ENCODE measurements at places on chromosomes 3 and 15. TPM values are rescaled to one million over a fixed set of nuclear protein-coding genes. Genes with fewer than 3 reads are reported as not detected.

Gene NRG4
- total RNA-seq, result 1.7 TPM

Gene HES1
- total RNA-seq, result 14.3 TPM

Gene NT5DC2
- 109 TPM for total RNA-seq

Gene HRG
- total RNA-seq, result not detected

Gene HGD
- 17.6 TPM for total RNA-seq

Gene PPM1L
- total RNA-seq, result 0.84 TPM

Gene SLC9A9
- 0.07 TPM for total RNA-seq

Gene KIF23
- 72.4 TPM for total RNA-seq

Gene GHSR
- total RNA-seq, result not detected

All from A549 treated with CpdA at 1 μM for 4 hours (cell line).